ENCODE measurements at places on chromosomes 6 and 20. TPM values are rescaled to one million over a fixed set of nuclear protein-coding genes. Genes with fewer than 3 reads are reported as not detected.
A peak's percentile ranks its signal among the peaks of the same experiment; 100 is the strongest.

DNA sequence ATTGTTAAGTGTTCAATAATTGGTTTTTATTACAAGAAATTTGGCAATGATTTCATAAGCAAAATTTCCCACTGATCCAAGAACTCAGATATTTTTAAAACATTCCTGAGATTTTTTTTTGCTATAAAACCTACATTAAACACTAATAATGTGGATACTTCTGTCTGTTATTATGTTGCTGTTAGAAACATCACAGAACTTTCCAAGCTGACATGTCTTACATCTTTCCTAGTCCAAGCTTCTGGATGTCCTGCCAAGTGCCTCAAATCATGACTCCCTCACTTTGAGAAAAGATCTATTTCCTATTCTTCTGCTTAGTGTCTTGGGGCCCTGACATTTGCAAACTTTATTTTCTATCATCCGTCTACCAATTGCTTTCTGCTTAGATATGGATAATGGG is 110.8 kb downstream of the RFPL4B start:
- no peak overlapping the region for H3K4me3 ChIP-seq
- no peak overlapping the region for H3K27ac ChIP-seq
- DNase-seq, result no peak
- H3K4me1 ChIP-seq, result no peaks in the 10 kb centered on the region
- H3K36me3 ChIP-seq, result no peaks in the 10 kb centered on the region
- no peaks in the 10 kb centered on the region for H3K27me3 ChIP-seq

DNA sequence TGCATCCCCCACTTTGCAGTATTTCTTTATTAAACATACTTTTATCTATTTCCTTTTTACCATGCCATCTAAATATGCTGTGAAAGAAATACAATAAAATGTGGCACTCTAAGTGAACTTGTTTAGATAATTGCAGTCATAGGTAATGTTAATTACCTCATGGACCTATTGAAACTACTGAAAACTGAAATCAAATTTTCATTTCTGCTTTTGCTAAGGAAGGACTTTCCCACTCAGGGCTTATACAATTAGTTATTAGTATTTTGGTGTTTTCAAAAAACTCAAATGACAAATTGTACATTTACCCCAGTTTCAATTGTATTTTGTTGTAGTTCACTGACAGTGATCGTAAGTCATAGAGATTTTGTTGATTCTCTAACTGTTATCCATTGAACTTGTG is 88.4 kb downstream of the ID4 start:
- no peaks in the 10 kb centered on the region for H3K27me3 ChIP-seq
- no peak overlapping the region for H3K27ac ChIP-seq
- H3K4me1 ChIP-seq, result no peaks in the 10 kb centered on the region
- H3K36me3 ChIP-seq, result no peaks in the 10 kb centered on the region

GRCh38 chr20:17794400-17794799 is 94.6 kb downstream of the BANF2 start:
- no peak overlapping the region for H3K4me3 ChIP-seq
- H3K27ac ChIP-seq, result no peak overlapping the region
- DNase-seq, result peak; percentile 23
- H3K36me3 ChIP-seq, result no peaks in the 10 kb centered on the region
- H3K27me3 ChIP-seq, result no peaks in the 10 kb centered on the region

The TCF19 gene
- total RNA-seq, result 10.1 TPM

The RAD21L1 gene
- total RNA-seq, result 0.10 TPM

The WFDC5 gene
- total RNA-seq, result 0.28 TPM

- peaks cover 27% of the 10 kb centered on the region for H3K36me3 ChIP-seq
- no peak overlapping the region for H3K4me3 ChIP-seq
- peaks cover 4% of the 10 kb centered on the region for H3K4me1 ChIP-seq
Measured at GRCh38 chr20:43529051-43529450, 21.6 kb downstream of the L3MBTL1 start.

The SNRNP48 gene
- 15.6 TPM for total RNA-seq

GRCh38 chr6:5184218-5184617 is 76.5 kb downstream of the LYRM4 start:
- DNase-seq, result no peak
- H3K4me1 ChIP-seq, result no peaks in the 10 kb centered on the region
- no peaks in the 10 kb centered on the region for H3K27me3 ChIP-seq
- no peak overlapping the region for H3K27ac ChIP-seq

- H3K36me3 ChIP-seq, result no peaks in the 10 kb centered on the region
- no peaks in the 10 kb centered on the region for H3K27me3 ChIP-seq
- no peak overlapping the region for H3K4me3 ChIP-seq
- DNase-seq, result no peak
- no peaks in the 10 kb centered on the region for H3K4me1 ChIP-seq
Measured at GRCh38 chr20:51184289-51184688, 161.4 kb upstream of the KCNG1 start.

DNA sequence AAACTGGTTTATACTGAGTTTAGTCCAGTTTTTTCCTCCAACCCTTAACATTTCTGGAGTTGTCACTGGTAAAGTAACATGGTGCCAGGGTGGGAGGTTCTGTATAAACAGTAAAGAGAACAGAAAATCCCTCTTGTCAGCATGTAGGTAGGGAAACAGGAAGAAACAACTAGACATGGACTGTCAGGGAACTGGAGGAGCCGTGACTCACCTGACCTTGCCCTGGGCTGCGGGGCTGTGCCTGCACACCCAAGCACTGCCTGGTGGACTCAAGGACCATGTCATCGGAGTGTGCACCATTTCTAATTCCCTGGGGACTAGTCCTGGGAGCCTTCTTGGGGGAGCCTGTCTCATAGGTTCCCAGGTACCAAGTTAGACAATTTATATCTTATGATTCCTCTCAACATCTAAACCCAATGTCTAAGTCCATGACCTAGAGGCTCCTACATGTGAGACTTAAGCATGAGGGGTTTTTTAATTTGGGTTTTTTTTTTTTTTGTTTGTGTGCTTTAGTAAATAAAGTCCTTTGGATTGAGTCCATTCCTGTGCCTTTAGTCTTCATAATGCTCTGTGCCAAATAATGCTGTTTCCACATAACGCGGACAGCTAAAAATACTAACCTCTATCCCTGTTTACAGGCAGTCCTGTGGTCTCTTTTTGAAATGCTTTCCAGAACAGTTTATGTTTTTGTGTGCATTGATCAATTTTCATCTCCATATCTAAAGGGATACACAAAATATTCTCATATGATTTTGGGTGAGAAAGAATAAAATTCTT is 136.9 kb upstream of the SUPT3H start:
- H3K27ac ChIP-seq, result no peak overlapping the region
- no peak overlapping the region for H3K4me3 ChIP-seq
- peaks cover 5% of the 10 kb centered on the region for H3K4me1 ChIP-seq
- H3K36me3 ChIP-seq, result no peaks in the 10 kb centered on the region

DNA sequence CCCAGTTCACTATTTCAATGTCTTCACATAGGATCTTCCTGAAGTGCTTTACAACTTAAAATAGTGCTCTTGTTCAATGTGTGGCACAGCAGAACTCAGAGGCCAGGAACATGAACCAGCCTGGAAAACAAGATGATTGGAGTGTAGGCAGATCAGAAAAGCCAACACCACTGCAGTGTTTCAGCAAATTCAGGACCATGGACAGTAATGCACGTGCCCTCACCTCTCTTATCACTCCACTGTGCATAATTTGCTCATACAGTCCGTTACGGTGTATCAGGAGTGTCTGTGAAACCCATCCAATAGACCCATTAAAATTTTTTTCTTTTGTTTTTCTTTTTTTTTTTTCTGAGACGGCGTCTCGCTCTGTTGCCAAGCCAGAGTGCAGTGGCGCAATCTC is 27.6 kb upstream of the HACE1 start:
- H3K4me1 ChIP-seq, result peaks cover 8% of the 10 kb centered on the region
- no peak overlapping the region for H3K4me3 ChIP-seq
- no peaks in the 10 kb centered on the region for H3K27me3 ChIP-seq
- no peaks in the 10 kb centered on the region for H3K36me3 ChIP-seq
- no peak overlapping the region for H3K27ac ChIP-seq

DNA sequence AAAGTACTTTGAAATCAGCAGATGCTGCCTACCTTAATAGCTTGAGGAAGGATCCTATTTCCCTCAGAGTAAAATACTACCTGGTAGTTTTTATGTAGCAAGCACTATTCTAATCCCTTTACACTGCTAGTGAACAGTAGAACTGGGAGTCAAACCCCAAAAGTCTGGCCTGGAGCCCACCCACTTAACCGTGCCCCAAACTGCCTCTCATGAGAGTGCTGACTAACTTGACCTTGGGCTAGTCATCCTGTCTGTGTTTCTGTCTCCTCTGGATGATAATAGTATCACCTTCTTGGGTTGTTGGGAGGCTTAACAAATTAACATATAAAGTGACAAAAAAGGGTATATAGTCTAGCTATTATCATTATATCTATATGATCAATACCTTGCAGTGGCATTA is 140.5 kb downstream of the RCAN2 start:
- no peaks in the 10 kb centered on the region for H3K36me3 ChIP-seq
- H3K4me3 ChIP-seq, result no peak overlapping the region
- H3K27me3 ChIP-seq, result no peaks in the 10 kb centered on the region
- no peak for DNase-seq

GRCh38 chr6:108565091-108565766 is 4.5 kb downstream of the FOXO3 start:
- H3K27me3 ChIP-seq, result no peaks in the 10 kb centered on the region
- DNase-seq, result no peak
- peaks cover 25% of the 10 kb centered on the region for H3K36me3 ChIP-seq
- no peak overlapping the region for H3K4me3 ChIP-seq

The RFX6 gene
- total RNA-seq, result not detected

DNA sequence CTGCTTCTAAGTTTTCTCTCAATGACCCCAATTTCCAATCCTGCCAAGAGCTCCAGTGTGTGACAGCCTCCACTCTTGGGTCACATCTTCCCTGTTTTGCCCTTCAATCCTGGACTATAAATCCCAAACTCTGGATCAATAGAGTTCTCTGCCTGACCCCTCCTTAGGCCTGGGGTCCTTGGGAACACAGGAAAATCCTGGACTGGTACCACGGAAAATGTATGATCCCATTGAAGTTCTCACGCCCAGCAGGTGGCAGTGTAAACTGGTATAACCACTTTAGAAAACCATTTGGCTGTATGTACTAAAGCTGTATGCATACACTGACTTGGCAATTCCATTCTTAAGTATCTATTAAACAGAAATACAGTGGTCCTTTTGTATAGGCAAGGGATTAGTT is 98.0 kb downstream of the SNAP25 start:
- no peak overlapping the region for H3K4me3 ChIP-seq
- no peaks in the 10 kb centered on the region for H3K27me3 ChIP-seq
- H3K4me1 ChIP-seq, result no peaks in the 10 kb centered on the region

GRCh38 chr6:25866011-25866410 is 8.0 kb downstream of the SLC17A3 start:
- no peaks in the 10 kb centered on the region for H3K36me3 ChIP-seq
- no peaks in the 10 kb centered on the region for H3K4me1 ChIP-seq

GRCh38 chr6:169650241-169650958 is 51.4 kb downstream of the WDR27 start:
- no peak overlapping the region for H3K4me3 ChIP-seq
- peaks cover 6% of the 10 kb centered on the region for H3K4me1 ChIP-seq
- no peak overlapping the region for H3K27ac ChIP-seq
- H3K36me3 ChIP-seq, result peaks cover 18% of the 10 kb centered on the region
- no peak for DNase-seq

GRCh38 chr6:90088009-90088408 is 193.7 kb downstream of the GJA10 start:
- no peak overlapping the region for H3K4me3 ChIP-seq
- no peaks in the 10 kb centered on the region for H3K36me3 ChIP-seq
- H3K27ac ChIP-seq, result no peak overlapping the region
- H3K27me3 ChIP-seq, result no peaks in the 10 kb centered on the region

GRCh38 chr6:109336221-109336961 is 45.9 kb downstream of the CD164 start:
- no peaks in the 10 kb centered on the region for H3K36me3 ChIP-seq
- no peak overlapping the region for H3K4me3 ChIP-seq
- H3K27me3 ChIP-seq, result no peaks in the 10 kb centered on the region
- no peak overlapping the region for H3K27ac ChIP-seq

The ZSCAN31 gene
- 19.9 TPM for total RNA-seq

The DYNLT2 gene
- total RNA-seq, result 3.0 TPM

The HLA-DQA1 gene
- total RNA-seq, result 0.99 TPM

The RBBP8NL gene
- total RNA-seq, result not detected

- no peak for DNase-seq
- H3K4me3 ChIP-seq, result no peak overlapping the region
- no peaks in the 10 kb centered on the region for H3K36me3 ChIP-seq
- no peak overlapping the region for H3K27ac ChIP-seq
- no peaks in the 10 kb centered on the region for H3K27me3 ChIP-seq
- no peaks in the 10 kb centered on the region for H3K4me1 ChIP-seq
Measured at GRCh38 chr6:53320964-53321363, 27.8 kb downstream of the ELOVL5 start.

GRCh38 chr6:117404548-117404947 is 21.2 kb downstream of the ROS1 start:
- H3K27ac ChIP-seq, result no peak overlapping the region
- H3K27me3 ChIP-seq, result no peaks in the 10 kb centered on the region
- DNase-seq, result no peak
- no peak overlapping the region for H3K4me3 ChIP-seq
